ENCODE measurements at places on chromosomes 1 and 21.

DNA sequence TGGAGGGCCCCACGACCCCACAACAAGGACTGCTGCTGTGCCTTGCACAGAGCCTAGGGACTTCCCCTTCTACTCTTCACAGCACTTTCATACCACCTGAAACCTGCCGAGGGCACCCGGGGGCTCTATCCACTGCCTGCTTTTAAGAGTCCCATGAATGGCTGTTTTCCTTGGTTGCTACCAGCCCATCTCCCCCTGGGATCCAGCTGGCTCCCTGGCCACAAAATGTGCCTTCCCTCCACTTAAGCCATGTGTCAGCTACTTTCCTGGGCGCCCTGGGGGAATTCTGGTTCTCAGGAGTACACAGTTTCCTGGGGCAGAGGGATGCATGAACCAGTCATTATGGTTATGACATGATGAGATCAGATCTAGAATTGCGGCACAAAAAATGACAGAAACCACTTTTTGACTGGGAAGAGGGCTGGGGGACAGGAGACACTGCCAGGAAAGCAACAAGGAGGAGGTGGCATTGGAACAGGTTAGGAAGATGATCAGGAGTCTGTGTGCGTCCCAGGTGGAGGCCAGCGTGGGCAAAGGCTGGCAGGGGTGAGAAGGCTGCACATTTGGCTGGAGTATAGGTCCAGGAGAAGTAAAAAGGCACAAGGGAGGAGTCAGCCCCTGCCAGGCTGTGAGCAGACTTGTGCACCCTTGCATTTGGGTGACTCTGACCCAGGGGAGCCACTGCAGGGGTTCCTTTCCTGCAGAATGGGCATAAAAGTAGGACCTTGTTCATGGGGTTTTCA lies 3.2 kb upstream of the TNFRSF8 start:
- DNase-seq, result no peak
- no peak overlapping the region for H3K27ac ChIP-seq
- no peaks in the 10 kb centered on the region for H3K4me1 ChIP-seq
- H3K36me3 ChIP-seq, result no peaks in the 10 kb centered on the region

DNA sequence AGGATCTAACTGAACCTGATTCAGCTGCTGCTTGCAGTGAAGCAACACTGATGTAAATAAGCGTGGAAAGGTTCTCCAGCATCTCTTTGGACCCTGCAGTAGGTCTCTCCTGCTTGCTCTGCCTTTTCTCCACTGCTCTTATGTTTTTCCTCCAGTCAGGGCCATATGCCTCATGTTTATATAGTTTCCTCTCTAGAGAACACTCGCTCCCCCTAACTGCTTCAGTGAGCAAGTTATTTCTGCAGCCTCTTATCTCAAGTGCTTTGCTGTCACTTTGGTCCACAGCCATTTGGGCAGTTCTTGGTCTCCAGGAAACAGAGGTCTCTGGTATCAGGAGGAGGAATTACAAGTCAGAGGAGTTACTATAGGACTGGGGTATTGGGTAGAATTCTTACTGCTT lies 5.3 kb downstream of the PRUNE1 start:
- H3K36me3 ChIP-seq, result peaks cover 8% of the 10 kb centered on the region
- no peak for DNase-seq
- H3K27me3 ChIP-seq, result no peaks in the 10 kb centered on the region
- peak overlapping the region; percentile 40 for H3K27ac ChIP-seq

DNA sequence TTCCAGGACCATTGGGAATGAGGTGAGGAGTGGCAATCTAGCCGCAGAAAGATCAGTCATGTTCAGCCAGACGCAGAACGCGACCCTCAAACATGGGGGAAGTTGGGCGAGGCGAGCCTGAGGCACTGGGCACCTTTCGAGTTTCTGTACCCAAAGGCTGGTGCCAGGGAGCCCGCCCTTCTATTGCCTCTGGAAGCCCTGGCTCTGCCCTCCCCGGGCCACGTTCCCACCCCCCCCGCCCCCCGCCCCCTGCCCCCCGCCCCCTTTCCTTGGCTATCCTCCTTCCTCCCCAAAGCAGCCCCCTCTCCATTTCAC lies 2.2 kb upstream of the ZBTB7B start:
- H3K4me1 ChIP-seq, result peaks cover 26% of the 10 kb centered on the region
- no peaks in the 10 kb centered on the region for H3K27me3 ChIP-seq
- peak overlapping the region; percentile 99 for H3K4me3 ChIP-seq
- H3K36me3 ChIP-seq, result no peaks in the 10 kb centered on the region
- H3K27ac ChIP-seq, result peak overlapping the region; percentile 97

- no peaks in the 10 kb centered on the region for H3K4me1 ChIP-seq
- H3K27me3 ChIP-seq, result no peaks in the 10 kb centered on the region
- H3K4me3 ChIP-seq, result no peak overlapping the region
- no peak for DNase-seq
Measured at GRCh38 chr1:94084547-94084946, 36.4 kb downstream of the ABCA4 start.

DNA sequence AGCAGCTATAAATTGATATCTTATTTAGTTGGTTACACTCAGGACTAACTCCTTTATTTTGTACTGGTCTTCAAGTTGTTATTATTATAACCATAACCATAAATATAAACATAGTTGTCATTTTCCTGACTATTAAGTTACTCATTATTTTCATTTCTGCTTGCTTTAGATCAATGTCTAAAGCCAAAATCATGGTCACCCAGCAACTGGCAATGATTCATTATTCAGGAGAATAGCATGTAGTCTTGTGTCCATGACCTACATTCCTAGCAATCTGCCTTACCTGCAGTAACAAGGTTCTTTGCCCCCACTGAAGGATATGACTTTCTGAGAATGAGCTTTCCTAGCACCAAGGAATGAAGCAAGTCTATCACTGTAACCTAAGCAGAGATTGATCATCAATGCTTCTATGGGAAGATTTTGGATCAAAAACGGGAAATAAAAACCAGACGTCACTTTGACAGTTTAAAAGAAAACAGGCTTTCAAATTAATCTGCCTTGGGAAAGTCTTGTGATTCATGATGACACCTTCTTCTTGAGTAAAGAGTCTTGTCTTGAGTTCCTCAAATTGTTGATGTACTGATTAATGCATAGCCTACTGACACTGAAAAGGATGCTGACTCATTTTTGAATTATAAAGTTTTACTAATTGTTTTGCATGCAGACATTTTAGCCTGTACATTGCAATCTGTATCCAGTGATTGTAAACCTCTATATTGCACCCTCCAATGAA lies 203.3 kb upstream of the IVNS1ABP start:
- H3K4me3 ChIP-seq, result no peak overlapping the region
- H3K36me3 ChIP-seq, result no peaks in the 10 kb centered on the region
- H3K27ac ChIP-seq, result no peak overlapping the region
- DNase-seq, result no peak
- no peaks in the 10 kb centered on the region for H3K27me3 ChIP-seq

DNA sequence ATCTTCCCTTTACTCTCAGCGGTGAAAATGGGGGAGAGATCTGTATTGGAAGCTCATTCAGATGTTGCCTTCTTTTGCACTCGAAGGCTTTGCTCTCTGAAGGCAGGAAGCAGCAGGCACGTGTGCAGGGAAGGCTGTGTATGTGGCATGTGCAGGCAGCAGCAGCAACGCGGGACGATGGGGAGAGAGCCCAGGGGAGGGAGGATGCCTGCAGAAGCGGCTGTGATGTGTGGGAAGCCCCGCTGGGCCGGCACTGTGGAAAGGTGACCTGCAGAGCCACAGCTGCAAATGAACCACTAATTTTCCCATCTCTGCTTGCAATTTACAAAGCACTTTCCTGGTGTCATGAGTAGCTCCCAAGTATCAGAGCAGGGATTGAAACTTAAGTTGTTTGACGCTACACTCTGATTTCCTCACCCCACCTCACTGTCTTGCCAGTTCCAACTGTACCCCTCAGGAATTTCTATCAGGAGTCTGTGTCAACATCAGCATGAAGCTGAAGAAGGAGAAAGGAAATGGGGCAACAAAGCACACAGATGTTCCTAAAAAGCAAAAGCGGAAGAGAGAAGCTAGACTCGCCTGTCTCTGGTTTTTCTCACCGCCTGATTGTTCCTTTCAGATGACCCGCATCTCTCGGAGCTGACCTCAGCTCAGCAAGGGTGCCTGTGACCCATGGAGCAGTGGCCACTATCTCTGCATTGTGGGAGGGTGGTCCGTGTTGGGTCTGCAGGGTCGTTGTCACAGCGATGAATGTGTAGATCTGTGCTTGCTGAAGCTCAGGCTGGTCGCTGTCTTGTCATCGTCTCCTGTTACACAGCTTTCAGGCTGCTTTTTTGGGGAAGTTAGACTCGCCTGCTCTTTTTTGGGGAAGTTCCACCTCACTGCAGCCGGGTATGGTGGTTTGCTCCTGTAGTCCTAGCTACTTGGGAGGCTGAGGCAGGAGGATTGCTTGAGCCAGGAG lies 156.1 kb downstream of the KIF26B start:
- H3K27me3 ChIP-seq, result no peaks in the 10 kb centered on the region
- H3K4me3 ChIP-seq, result no peak overlapping the region
- DNase-seq, result no peak
- no peaks in the 10 kb centered on the region for H3K4me1 ChIP-seq
